ENCODE measurements at places on chromosomes 11 and 22. TPM values are rescaled to one million over a fixed set of nuclear protein-coding genes. Genes with fewer than 3 reads are reported as not detected.

GAL3ST1 gene
- not detected for total RNA-seq

CHEK1 gene
- total RNA-seq: 31.9 TPM

C11orf86 gene
- total RNA-seq: not detected

OR4X1 gene
- not detected for total RNA-seq

ASPHD2 gene
- total RNA-seq: 2.2 TPM

OSM gene
- total RNA-seq: 0.43 TPM

DNA sequence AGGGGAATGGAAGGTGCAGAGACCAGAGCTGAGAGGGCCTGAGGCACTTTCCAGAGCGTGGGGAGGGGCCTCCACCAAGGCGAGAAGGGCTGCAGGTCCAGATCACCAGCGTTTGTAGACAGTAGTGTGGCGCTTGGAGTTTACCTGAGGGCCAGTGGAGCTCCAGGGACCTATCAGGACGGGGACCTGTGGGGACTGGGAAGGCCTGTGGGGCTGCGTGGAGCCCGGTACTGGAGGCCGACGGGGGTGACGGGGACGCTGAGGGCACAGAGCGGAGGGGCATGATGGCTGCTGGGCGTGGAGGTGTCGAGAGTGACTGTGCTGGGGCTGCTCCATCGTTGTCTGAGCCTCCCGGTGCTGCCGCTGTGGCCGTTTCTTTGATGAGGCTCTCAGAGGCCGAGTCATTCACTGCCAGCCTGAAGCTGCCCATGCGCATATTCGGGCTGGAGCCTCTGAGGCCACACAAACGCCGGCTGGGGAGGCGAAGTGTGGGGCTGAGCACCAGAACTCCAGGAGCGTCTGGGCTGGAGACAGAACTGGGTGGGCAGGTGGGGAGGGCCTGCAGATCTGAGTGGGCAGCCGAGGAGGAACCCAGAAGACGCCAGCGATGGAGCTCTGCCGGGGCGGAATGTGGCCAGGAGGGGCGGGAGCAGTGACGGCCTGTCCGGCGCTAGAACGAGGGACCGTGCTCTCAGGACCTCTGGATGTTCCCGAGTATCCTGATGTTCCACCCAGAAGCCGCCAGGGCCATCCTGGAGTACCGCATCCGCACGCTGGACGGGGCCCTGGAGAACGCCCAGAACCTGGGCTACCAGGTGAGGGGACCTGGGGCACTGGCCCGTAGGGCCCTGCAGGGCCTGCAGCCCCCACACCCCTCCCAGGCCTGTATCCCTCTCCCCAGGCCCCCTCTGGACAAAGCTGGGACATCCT is 2.6 kb downstream of the PGGHG start:
- DNase-seq: no peak

DNA sequence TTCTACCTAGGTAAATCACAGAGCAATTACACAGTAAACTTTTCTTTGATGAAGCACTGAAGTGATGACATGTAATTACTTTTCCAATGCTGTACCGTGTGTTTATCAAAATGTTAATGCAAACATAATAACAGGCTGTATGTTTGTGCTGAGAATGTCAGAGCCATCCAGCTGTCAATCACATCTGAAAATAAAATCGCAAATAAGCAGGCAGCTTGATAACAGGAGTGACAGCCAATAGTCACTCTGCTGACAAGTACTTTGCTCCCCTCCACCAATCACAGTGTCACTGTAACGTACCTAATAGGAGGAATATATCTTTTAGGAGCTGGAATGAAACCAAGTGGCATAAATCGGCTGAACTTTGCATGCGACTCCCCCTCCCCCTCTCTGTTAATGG is 119.7 kb downstream of the KIRREL3 start:
- DNase-seq: no peak

- DNase-seq: no peak
Measured at GRCh38 chr11:32426819-32427615, 8.3 kb downstream of the WT1 start.

- peak; percentile 11 for DNase-seq
Measured at GRCh38 chr11:132042296-132042695, 671.9 kb downstream of the NTM start.

DNA sequence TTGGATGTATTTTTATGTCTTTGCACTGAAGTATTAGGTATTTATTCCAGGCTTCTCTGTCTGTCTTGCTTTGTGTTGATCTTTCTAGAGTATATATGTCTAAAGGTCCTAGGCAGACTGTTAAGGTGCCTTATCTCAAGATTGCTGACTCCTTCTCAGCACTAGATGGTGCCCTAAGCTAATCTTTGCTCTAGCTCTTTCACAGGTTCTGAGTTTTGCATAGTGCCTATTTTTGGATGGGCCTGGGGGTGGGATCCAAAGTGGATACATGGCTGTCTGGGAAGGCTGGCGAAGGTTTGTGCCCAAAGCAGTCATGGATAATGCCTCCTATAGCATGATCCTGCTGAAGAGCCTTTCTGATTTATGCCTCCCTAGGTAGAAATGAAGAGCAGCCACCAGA is 154.9 kb downstream of the TRPC6 start:
- DNase-seq: peak; percentile 19

GRCh38 chr11:36431429-36432092 is 78.5 kb downstream of the TRAF6 start:
- peak; percentile 97 for DNase-seq

GRCh38 chr22:33894515-33894914 is 25.8 kb downstream of the LARGE1 start:
- DNase-seq: no peak

All from fibroblast of villous mesenchyme (primary cell).